RWPE1 (cell line): ENCODE measurements at places on chromosomes 16 and 17.

DNA sequence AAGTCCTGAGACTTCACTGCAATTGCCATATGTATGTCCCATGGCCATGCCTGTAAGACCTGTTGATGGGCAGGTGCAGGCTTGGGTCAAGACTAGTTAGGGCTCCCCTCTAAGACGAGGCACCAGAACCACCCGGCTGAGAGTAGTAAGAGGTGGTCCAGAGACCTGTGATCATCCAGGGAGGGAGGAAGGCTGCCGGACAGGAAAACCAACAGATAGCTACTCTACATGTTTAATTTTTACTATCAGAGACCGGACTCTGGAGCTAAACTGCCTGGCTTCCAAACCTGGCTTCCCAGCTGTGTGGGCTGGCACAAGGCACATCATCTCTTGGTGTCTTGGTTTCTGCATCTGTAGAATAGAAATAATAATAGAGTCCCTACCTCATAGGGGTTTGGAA, 73.0 kb downstream of the ERCC4 start:
- DNase-seq, result no peak

- DNase-seq, result no peak
Observed at GRCh38 chr17:62650587-62650986, 23.1 kb downstream of the MRC2 start.

- DNase-seq, result peak; percentile 95
Observed at GRCh38 chr16:46859719-46860152, 24.4 kb upstream of the GPT2 start.

DNA sequence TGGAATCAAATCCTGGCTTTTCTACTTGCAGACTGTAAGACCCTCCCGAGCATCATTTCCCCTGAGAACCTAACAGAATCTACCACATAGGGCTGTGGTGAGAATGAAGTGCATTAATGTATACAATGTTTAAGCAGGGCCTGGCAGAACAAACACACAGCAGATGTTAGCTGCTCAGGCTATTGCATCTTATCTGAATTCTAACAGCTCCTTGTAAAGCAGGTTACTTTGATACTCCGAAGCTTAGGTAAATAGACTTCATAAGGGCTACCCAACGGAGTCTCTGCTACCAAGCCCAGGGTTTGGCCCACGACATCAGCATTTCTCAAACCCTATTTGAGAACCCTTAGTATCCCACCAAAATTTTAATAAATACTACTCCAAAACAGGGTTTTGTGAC, 24.4 kb upstream of the NOS2 start:
- no peak for DNase-seq

DNA sequence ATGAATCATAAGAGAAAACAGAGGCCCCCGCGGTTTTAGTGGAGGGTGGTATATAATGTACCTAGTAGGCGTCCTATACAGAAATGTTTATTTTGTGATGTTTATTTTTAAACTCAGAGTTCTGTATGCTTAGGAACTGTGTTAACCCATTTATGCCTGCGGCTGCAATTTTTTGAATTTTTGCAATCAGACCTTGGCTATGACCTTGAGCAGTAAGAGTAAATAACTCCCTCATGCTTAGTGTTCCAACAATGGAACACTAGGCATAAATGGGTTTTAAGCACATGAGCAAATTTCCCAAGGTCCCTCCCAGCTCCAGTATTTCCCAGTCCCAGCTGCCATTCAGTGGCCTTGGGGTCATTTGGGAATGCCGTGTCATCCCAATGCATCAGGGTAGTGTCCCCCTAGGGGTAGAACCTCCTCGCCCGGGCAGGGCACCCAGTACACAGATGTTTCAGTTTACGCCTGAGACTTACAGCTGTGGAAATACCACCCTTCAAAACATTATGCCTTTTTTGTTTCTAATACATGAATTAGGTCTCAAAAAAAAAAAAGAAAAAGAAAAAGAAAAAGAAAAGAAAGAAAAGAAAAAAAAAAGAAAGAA, 605.8 kb upstream of the CDH11 start:
- no peak for DNase-seq
